AG08395 (cell line): ENCODE measurements at places on chromosomes 5 and 9.

GRCh38 chr9:6014670-6015270, 654 bp downstream of the RANBP6 start:
- DNase-seq = peak; percentile 59

- DNase-seq = no peak
Observed at GRCh38 chr5:144308906-144309670, 138.4 kb downstream of the KCTD16 start.

- DNase-seq = peak; percentile 29
Observed at GRCh38 chr5:34749431-34749873, 89.5 kb upstream of the TTC23L start.

GRCh38 chr5:132142459-132142858, 68.9 kb downstream of the CSF2 start:
- no peak for DNase-seq

- no peak for DNase-seq
Observed at GRCh38 chr9:88799541-88800328, 191.5 kb upstream of the S1PR3 start.

- peak; percentile 92 for DNase-seq
Observed at GRCh38 chr5:115601701-115602590, at the start of gene TICAM2. TICAM2 (minus strand) TSS chr5:115602479; CDS start chr5:115581256, 21,223 bp downstream.

DNA sequence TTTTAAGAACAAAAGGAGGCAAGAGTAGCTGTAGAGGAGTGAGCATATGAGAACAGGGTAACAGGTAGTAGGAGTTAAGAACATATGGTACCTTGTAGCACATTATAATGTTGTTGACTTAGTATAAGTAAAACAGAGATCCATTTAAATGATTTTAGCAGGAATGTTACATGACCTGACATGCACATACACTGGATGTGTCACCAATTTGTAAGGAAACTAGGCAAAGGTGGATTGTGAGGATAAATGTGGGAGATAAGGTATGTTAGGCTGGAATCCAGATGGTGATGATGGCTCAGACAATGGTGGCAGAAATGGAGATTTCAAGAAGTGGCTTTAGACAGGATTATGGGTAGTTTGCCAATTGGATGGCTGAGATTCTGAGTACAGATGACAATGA, 443.1 kb upstream of the DAB2 start:
- DNase-seq = no peak

DNA sequence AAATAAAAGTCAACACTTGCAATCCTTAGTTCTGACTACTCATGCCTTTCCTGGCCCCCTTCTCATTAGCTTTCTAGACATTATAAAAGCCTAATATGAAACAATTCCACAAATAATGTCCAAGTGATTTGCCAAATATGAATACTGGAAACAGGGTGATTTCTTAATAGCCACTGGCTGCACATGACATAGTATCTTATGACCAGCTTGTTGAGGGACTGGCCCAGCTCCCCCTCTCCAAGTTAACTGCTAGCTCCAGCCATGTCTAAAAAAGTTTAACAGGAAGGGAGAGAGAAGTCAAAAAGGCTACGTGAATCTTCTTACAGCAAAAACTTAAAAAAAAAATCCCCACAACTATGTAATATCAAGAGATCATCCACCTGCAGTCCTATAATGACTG, 1.5 kb downstream of the CERT1 start:
- peak; percentile 15 for DNase-seq

GRCh38 chr5:143065996-143066522, 295.9 kb downstream of the ARHGAP26 start:
- no peak for DNase-seq

DNA sequence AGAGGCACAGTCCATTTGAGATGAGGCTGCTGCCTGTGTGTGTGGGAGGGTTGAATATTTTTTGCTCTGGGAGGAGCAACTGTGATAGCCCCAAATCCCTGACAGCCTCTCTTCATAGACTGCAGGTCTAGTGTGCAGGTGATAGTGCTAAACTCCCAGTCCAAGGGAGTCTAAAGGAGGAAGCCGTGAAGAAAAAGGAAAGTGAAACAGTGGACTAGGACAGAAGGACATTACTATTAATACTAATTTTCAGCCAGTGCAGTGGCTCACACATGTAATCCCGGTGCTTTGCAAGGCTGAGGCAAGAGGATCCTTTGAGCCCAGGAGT, 295.0 kb downstream of the PDE4D start:
- DNase-seq = no peak

DNA sequence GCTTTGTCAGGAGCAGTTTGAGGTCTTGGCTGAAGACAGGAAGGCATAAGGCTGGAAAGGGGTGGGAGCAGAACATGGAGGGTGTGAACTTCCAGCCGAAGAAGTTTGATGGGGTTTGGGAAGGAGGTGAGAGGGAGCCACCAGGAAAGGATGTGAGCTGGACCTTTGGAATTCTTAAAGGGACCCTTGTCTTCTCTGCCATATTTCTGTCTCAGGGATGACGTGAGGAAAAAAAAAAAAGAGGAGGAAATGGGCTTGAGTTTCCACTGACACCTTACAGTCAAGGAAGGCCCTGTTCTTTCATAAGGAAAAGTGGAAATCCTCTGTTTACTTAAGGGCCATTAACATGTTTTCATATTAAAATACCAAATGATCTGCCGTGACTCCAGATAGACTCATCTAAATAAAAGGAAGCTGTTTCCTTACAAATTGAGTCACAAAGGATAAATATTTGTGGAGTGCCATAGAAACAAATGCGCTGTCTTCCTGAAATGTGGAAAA, 132.1 kb downstream of the PALM2AKAP2 start:
- peak; percentile 45 for DNase-seq

DNA sequence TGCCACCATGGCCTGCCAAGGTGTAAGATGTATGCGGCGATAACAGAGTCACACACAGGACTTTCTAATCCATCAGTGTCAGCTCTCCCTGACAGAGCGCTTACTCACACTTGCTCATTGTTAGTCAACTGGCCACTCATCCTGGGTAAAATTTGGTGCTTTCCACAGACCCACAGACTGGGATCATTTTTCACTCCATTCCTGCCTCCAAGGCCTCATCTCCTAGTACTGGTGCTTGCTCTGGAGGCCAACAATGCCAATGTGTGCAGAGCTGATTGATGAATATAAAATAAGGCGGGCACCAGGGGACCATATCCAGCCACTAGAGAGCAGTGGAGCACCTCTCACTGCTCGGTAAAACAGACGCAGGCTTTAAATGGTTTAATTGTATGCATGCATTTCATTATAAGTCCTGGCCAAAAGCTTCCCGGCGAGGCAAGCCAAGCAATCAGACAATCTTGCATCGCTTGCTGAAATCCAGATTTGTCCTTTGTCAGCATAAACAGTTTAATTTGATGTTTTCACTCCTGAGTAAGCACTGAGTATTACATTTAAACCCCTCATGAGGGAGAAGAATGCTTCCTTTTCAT, 22.3 kb downstream of the PSMB7 start:
- peak; percentile 85 for DNase-seq

- DNase-seq = no peak
Observed at GRCh38 chr5:38494763-38495162, 61.7 kb downstream of the LIFR start.
